Spinal cord (tissue), 10 donors: ENCODE measurements at places on chromosomes 3 and 15.

DNA sequence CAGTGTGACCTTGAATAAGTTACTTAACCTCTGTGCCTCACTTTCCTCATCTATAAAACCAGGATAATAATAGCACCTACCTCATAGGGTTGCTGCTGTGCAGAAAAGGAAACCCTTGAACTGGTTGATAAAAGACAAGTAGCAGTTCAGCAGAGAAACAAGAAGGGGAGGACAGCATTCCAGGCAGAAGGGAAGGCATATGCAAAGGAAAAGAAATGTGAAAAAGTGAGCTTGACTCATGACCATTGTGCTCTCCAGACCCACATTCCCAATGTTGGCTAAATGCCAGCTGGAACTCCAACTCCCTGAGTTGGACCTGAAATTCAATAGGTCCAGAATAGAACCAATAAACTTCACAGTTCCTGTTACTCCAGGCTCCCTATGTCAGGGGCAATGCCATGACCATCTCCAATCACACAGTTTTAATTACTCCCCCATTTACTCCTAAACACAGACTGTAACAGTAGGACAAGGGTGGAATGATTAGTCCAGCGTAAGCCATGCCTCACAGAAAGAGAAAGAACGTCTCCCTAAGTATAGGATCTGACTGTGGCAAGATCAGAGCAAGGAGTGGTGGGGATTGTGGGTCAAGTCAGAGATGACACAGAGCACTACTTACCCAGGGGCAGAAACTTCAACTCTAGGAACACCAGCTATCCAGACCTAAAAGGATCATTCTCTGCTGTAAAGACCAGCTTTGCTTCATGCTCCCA, 26.9 kb downstream of the PRKAR2A start:
- H3K4me1 ChIP-seq = no peaks in the 10 kb centered on the region
- no peaks in the 10 kb centered on the region for H3K36me3 ChIP-seq
- peak; percentile 6 for DNase-seq
- no peaks in the 10 kb centered on the region for H3K27me3 ChIP-seq
- no peak overlapping the region for H3K4me3 ChIP-seq
- H3K27ac ChIP-seq = no peak overlapping the region

DNA sequence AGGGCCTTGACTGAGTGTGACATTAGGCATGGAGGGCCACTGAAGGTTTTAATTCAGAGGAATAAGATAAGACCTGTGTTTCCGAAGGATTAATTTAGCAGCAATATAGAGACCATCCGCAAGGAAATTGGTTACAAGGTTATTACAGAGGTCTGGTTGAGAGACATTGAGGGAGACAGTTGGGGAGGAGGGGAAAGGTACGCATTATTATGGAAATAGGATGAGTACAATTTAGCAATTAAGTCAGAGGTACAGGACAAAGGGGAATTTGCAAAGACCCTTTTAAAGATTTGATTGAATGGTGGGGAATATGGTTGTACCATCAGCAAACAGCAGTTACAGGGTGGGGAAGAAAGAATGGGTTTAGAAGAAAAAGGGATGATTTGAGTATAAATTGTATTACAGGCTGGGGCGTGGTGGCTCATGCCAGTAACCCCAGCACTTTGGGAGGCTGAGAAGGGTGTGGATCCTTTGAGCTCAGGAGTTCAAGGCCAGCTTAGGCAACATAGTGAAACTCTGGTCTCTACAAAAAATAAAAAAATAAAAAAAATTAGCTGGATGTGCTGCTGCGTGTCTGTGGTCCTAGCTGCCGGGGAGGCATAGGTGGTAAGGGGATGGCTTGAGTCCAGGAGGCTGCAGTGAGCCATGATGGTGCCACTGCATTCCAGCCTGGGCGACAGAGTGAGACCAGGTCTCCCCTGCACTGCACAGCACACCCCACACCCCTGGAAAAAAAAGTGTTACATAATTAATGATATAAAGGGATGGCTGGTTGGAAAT, 11.3 kb downstream of the ARL8B start:
- no peak for DNase-seq
- H3K4me1 ChIP-seq = peaks cover 5% of the 10 kb centered on the region
- H3K36me3 ChIP-seq = peaks cover 2% of the 10 kb centered on the region
- no peak overlapping the region for H3K27ac ChIP-seq

DNA sequence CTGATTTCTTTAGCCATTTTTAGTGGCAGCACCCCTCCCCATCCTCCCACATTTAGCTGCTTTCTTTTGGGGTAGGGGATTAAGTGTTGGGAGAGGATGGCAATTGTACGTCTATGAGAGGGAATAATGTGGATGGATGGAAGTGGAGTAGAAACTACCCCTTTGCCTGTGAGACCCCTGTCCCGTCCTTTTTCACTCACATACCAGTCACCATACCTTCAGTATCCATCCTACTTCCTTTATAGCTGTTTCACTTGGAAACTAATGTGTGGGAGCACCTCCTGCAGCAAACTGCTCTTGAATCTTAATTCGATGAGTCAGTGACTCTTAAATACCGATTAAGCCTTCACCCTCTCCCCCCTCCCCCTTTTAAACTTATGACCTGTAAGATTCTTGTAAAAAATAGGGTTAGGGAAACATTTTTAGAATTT, 730 bp downstream of the SPRED1 start:
- no peaks in the 10 kb centered on the region for H3K36me3 ChIP-seq
- peak overlapping the region; percentile 88 for H3K4me3 ChIP-seq
- H3K4me1 ChIP-seq = peaks cover 5% of the 10 kb centered on the region

GRCh38 chr3:13501056-13501455, 20.9 kb downstream of the HDAC11 start:
- H3K36me3 ChIP-seq = peaks cover 52% of the 10 kb centered on the region
- H3K27ac ChIP-seq = no peak overlapping the region
- peaks cover 18% of the 10 kb centered on the region for H3K4me1 ChIP-seq
- H3K27me3 ChIP-seq = no peaks in the 10 kb centered on the region
- no peak for DNase-seq
- H3K4me3 ChIP-seq = no peak overlapping the region
